ENCODE measurements at places on chromosomes 6 and 20.

GRCh38 chr20:31841928-31842327 lies 3.5 kb downstream of the FOXS1 start:
- DNase-seq: no peak

- DNase-seq: no peak
Measured at GRCh38 chr20:15603978-15604805, 969.1 kb downstream of the KIF16B start.

GRCh38 chr6:78300885-78301284 lies 566.5 kb upstream of the IRAK1BP1 start:
- DNase-seq: no peak

DNA sequence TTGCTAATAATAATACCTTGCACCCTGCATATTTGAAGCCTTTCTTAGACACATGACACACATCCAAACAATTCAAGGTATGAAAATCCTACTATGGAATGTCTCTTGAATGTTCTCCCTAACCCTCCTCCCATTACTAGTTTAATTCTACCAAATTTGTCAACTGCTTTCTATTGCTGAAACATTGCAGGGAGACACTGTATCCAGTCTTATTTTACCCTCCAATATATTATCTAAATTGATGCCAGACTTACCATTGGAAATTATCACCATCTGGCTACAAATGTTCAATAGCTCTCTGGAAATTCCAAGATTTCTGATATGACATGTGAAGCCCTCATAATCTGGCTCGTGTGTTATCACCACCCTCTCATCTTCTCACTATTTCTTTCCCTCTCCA lies 1027.3 kb upstream of the CITED2 start:
- no peak for DNase-seq

DNA sequence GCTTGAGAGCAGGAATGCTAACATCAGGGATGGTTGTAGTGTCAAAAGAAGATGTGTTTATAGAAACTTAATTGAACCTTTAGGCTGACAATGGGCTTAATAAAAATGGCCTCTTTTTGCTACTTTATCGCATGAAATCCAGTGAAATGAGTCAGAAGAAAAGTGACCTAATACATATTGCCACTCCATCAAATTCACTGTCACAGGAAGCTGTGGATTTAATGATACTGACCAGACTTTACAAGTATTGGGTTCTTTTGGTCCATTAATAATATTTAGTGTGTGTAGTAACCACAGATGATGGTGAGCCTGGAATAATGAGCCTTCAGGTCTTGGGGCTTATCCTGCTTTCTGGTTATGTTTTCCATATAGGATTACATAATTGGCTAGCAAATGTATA lies 231.8 kb upstream of the GMDS start:
- no peak for DNase-seq
